ENCODE measurements at places on chromosomes 4 and X.

DNA sequence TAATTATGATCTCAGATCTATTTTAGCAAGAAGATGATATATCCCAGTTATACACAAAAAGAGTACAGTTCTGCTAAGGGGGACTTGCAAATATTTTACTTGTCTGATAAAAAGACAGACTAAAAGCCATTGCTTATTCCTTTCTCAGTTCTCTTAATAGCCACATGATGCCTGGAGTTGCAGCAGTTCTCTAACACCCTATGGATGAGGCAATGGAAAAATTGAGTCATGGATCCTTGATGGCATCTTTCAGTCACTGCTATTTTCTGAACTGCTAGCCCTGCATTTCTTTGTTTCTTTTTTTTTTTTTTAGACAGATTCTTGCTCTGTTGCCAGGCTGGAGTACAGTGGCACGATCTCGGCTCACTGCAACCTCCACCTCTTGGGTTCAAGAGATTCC lies 1956.7 kb downstream of the C4orf33 start:
- DNase-seq: no peak

DNA sequence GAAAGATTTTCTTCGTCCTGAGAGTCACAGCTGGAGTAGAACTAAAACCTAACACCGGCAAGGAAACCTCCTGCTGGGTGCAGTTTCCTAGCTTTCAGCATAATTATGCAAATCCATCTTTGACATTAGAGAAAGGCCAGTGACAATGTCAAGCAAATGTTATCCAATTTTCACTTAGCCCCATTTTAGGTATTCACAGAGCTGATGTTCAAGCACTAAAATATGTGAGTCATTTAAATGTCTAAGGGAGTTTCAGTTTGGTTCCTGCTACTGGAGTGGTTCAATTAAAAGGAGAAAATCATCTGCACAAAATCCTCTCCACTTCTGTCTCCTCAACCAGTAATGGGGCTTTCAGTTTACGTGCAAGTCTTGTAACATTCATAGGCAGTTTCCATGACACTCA lies 37.1 kb upstream of the AMOT start:
- DNase-seq: no peak

DNA sequence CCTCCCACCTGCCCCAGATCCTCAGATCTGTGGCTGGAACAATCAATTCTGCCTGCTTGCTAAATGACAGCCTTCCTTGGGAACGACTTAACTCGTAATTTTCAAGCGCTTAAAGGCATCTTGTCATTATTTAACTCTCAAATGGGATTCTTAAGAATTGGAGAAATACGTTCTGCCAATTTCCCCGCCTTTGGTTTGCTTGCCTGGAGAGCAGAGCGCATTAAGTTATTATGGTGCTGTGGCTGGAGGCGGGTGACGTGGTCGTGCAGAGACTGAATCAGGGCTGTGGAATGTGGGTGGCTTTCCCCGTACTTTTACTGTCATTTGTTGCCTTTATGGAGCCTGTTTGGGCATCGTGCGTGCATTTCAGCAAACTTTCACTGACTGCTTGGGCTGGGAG lies 78.9 kb upstream of the PSAPL1 start:
- no peak for DNase-seq

- DNase-seq: no peak
Observed at GRCh38 chr4:91758487-91758886, 545.3 kb upstream of the GRID2 start.

DNA sequence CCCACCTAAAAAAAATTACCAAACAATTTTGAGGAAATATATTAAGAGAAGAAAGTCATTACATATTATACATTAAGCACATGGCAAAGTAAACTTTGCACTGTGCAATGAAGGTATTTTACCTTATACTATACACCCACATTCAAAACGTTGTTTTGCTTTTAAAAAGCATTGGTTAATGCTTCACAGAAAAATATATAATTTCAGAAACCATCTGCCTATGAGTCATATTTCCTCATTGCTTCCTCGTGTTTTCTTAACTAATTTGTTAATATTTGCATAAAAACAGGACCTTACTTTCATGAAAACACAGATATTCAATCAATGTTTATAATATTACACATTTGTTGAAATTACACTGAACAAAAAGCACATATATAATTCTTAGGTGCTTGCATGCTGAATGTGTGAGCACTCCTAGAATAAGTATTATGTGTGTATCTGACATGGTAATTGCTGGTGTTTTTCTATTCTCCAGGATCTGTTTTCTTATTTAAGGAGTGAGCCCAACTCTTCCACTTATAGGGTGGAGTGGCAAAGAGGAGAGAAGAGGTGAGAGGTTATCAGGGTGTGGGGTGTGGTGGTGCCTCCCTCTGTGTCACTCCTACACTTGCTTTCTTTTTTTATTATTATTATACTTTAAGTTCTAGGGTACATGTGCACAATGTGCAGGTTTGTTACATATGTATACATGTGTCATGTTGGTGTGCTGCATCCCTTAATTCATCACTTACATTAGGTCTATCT lies 95.1 kb upstream of the IQCM start:
- DNase-seq: no peak

- DNase-seq: no peak
Observed at GRCh38 chr4:79290376-79290775, 35.5 kb downstream of the NAA11 start.
